GM12865 (cell line): ENCODE measurements at places on chromosomes 6 and 20.
A peak's percentile ranks its signal among the peaks of the same experiment; 100 is the strongest.

GRCh38 chr20:23313271-23313670 lies 37.3 kb upstream of the NXT1 start:
- DNase-seq = no peak

DNA sequence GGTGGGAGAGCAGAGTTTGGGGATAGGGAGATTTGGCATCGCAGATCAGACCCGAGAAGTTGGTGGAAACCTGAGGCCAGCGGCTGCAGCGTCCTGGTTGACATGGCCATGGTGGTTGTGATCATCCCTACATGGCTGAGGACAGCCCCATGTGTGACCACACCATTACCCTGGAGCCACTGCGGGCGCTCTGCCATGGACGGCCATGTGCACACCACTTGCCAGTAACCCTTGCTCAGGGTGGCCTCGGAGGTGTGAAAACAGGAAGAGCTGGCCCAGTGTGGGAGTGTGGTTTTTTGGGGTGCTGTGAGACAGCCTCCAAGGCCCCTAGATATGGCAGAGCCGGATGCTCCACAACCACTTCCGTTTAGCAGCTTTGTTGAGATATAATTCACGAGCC lies 64.4 kb downstream of the TMEM242 start:
- DNase-seq = no peak

DNA sequence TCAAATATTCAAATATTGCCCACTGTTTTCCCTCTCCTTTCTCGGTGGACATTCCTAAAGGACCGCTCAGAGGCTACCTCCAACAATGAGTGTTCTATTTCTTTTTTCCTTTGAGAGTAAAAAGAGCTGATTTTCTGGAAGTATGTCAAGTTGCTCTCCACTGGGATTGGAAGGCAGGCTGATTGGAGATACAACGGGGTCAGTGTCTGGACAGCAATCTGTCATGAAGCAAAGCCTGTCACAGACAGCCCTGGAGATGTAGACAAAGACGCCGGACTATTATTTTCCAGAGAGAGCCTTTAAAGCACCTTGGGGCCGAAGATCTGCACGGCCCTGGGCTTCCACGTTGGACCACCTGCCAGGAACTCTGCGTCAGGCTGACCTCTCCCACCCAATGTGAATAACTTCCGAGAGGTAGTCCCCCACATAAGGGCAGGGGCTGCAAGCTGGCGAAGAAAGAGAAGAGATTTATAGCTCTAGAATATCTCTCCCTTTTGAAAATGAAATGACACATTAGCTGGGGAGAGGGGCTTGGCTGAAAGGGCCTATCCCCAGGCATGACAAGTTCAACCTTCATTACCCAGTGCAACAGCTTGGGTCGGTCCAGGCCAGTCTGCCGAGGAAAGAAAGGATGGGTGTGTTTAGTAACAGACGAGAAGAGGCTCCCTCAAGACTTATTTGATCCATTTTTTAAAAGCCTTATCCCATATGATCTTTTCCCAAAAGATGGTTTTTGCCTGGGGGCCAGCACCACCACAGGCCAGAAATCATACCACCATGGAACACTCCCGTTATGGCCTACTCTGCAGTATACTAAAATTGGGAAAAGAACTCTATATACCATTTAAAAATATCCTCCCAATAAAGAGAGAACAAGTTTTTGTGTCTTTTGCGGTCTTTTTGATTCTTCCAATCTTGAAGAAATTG lies 131.1 kb downstream of the OLIG3 start:
- no peak for DNase-seq

- DNase-seq = peak; percentile 39
Measured at GRCh38 chr6:105874835-105875626, 211.1 kb upstream of the PRDM1 start.

DNA sequence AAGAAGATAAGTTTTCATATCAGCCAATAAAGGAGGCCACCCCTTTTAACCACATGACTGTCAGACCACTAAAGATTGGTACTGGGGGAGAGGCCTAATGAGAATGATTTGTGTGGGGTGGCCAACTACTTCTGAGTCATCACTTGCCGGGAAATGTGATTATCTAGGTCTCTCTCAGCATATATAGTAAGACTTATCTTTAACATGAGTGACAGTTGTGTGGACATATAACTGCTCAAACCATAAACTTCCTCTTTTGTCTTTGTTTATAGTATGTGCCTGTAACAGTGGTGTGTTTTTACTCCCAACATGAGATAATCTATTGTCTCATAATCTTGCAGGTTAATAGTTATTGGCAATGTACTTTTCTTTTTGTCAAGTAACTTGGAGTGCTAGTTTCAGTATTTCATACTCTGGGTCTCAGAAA lies 312.4 kb downstream of the CDKAL1 start:
- DNase-seq = peak; percentile 33

DNA sequence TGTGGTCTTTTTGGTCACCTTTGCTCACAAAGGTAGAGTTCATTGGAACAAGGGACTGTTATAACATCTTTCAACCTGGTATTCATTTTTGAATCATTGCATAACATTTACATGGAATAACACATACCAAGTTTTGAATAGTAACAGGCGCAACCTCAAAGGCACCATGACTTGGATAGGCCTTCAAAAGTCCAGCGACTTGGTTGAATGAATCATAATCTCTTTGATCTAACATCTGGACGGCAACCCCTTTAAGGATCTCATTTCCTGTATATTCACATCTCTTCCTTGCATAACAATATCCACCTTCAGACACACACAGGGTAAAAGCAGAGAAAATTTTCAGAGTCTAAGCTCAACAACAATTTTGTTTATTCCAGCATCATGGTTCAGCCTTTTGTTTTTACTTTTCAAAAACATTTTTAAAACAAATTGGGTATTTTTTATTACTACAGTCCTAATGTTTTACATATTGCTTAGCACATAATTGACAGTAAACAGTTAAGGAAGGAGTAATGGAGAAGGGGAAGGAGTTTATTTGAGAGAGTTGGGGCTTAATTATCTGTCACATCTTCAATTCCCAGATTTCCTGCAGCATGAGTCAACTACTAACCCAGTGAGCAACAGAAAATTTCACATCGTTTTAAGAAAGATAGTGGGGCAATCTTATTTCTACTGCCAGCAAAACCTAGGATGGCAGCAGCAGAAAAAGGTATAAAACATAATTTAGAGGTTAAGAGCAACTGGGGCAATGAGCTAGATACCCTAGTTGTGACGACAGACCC lies 41.8 kb upstream of the F13A1 start:
- DNase-seq = no peak

DNA sequence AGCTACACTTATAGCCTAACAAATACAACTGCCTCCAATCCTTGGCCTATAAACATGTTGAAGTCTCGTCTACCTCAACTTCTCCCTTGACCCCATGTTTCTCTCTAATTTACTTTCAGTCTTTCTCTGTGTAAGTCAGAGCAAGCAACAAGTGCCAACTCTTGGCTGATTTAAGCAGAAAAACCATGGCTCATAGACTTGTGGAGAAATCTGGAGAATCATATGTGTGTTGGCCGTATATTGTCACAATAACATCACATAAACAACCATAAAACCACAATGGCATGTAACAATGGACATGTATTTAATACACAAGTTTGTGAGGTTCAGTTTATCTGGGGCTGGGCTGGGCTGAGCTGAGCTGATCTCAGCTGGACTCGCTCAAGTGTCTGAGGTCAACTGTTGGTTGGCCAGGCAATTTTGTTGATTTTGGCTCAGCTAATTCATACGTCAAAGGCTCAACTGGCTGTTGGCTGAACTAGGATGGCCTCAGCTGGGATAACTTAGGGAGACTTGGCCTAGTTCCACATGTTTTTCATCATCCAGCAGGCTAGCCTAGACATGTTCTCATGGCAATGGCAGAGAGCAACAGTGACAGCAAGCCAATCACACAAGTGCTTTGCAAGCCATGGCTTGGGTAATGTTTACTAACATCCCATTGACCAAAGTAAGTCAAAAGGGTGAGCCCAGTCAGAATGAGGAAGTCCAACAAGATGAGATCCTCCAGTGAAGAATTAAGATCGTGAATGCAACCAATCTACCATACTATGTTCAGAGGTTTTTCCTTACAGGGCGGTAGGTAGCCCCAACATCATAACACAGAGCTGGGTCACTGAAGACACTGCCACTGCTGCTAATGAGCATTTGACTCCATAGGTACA lies 12.9 kb upstream of the TBC1D22B start:
- no peak for DNase-seq

GRCh38 chr20:16271450-16271849 lies 301.8 kb downstream of the KIF16B start:
- no peak for DNase-seq

DNA sequence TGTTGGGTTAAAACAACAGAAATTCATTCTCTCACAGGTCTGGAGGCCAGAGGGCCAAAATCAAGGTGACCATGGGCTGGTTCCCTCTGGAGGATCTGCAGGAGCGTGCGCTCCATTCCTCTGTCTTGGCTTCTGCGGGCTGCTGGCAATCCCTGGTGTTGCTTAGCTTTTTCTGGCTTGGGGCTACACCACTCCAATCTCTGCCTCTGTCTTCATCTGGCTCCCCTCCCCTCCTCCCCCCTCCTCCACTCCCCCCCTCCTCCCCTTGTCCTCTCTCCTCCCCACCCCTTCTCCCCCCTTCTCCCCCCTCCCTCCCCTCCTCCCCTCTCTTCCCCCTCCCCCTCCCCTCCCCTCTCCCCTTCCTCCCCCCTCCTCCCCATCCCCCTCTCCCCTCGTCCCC lies 321.3 kb upstream of the ARID1B start:
- DNase-seq = no peak

DNA sequence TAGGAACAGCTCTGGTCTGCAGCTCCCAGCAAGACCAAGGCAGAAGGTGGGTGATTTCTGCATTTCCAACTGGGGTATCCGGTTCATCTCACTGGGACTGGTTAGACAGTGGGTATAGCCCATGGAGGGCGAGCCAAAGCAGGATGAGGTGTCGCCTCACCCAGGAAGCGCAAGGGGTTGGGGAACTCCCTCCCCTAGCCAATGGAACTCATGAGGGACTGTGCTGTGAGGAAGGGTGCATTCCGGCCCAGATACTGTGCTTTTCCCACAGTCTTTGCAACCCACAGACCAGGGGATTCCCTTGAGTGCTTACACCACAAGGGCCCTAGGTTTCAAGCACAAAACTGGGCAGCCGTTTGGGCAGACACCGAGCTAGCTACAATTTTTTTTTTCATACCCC lies 21.8 kb downstream of the HDDC2 start:
- DNase-seq = peak; percentile 57

- DNase-seq = no peak
Measured at GRCh38 chr20:5356941-5357340, 40.2 kb upstream of the PROKR2 start.

DNA sequence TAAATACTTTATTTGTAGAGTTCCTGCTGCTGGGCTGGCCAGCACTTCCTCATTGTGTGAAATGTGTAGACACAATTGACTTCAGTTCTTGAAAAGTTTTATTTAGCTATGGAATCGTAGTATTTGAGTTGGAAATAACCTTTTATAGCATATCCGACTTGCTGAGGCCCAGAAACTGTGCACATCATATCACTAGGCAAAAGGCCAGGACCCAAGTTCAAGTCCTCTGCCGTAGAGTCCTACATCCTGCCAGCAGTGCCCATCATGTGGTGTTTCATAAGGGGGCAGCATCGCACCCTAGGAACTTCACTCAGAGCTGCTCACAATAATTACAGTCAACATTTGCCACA lies 207.7 kb upstream of the SNX9 start:
- no peak for DNase-seq

GRCh38 chr6:53154794-53155193 lies 6.2 kb upstream of the GCM1 start:
- DNase-seq = no peak

DNA sequence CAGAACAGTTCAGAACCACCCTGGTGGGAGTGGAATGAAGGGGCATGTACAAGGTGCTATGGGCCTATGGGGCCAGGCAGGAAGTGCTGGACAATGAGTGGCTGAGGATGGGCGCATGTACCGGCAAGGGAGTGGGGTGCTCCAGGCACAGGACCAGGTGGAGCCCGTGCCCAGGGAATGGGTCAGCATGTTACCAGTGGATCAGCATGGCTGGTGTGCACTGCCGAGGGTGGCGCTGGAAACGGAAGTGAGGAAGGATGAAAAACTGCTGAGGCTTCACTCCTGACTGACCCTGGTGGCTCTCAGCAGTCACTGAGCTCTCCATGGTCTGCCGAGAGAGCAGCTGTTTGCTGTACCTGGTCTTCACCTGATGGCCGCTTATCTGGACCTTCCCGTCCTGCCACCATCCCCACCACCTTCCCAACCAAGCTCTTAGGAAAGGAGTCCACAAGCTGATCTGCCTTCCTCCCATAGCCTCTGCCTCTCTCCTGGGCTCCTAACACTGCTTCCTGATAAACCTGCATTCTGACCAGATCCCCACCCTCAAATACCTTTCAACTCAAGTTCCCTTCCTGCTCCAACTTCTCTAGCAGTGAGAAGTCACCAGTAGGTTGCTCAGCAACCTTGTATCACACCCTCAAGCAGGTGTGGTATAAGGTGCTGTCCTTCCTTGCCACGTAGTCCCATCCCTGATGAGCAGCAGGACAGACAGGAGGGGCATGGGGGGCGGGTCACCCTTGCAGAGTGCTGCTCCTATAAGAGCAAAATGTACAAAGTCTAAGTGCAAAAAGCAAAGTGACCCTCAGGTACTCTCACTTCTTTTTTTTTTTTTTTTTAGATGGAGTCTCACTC lies 7.1 kb downstream of the UQCC2 start:
- DNase-seq = no peak

- DNase-seq = no peak
Measured at GRCh38 chr6:13990796-13991195, 66.0 kb downstream of the RNF182 start.

DNA sequence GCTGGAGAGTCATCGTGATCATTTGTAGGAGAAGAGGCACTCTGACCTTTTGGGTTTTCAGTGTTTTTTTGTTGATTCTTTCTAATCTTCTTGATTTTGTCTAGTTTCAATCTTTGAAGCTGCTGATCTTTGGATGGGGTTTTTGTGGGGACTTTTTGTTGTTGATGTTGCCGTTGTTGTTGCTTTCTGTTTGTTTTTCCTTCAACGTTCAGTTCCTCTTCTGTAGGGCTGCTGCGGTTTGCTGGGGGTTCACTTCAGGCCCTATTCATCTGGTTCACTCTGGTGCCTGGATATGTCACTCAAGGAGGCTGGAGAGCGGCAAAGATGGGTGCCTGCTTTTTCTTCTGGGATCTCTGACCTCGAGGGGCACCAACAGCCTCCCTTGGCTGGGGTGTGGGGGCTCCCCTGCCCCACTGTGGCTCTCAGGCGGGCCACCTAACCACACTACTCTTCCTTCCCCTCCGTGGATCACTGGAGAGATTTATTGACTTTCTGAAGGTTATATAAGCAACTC lies 21.5 kb upstream of the TMEM244 start:
- peak; percentile 82 for DNase-seq

- no peak for DNase-seq
Measured at GRCh38 chr6:45655745-45656476, 278.2 kb upstream of the SUPT3H start.

GRCh38 chr6:14002176-14002947 lies 77.6 kb downstream of the RNF182 start:
- DNase-seq = no peak

DNA sequence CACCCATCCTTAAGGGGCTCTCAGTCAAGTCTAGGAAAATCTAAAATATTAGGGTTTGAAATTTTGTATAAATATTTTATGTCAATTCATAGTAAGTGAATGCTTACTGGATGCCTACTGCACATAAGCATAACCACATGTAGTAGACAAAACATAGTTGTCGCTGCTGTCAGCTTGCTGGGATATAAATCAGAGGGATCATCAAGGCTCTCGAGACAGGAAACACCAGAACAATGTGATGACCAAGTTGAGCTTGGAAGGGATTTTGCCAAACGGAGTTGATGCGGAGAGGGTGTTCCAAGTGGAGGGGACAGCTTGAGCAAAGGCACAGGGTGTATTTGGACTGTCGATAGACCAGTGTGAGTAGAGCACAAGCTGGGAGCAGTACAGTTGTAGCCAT lies 105.8 kb upstream of the SUPT3H start:
- DNase-seq = no peak

- no peak for DNase-seq
Measured at GRCh38 chr6:119234457-119234856, 115.1 kb downstream of the MAN1A1 start.
